ENCODE measurements at places on chromosomes 6 and 20.

- no peak for DNase-seq
These were observed 844 bp upstream of the ABRACL start for GRCh38 chr6:139027620-139028182.

- DNase-seq, result no peak
These were observed 50.7 kb upstream of the COL10A1 start for GRCh38 chr6:116176596-116176995.

DNA sequence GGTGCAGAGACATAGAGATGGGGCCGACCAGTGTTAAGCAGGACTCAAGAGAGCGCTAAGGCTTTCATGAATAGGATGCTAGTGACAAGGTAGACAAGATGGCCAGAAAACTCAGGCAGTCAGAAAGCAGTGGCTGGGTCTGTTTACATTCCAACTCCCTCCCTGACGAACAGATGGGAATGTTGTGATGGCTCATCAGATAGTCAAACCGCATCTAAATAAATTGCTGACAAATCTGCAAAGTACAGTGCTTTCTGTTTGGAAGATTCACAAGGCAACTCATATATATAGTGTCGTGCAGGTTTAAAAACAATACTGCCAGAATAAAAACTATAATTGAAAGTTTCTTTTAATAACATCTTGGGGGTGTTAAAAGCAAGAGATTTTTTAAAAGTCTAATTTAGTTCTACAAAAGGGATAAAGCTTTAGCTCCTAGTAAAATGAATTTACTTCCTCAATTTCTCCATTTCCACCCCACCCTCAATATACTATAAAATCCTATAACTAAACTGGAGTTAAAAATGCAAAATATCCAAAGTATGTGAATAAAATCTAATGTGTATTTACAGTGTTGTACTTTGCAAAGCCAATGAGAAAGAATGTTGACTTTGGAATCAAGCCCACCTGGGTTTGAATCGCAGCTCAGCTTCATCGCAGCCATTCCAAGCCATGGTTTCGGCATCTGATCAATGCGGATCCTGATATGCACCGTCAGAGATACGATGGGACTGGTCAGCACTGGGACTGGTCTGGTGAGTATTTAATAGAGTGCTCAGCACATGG is 247.3 kb upstream of the PDE10A start:
- DNase-seq, result no peak

DNA sequence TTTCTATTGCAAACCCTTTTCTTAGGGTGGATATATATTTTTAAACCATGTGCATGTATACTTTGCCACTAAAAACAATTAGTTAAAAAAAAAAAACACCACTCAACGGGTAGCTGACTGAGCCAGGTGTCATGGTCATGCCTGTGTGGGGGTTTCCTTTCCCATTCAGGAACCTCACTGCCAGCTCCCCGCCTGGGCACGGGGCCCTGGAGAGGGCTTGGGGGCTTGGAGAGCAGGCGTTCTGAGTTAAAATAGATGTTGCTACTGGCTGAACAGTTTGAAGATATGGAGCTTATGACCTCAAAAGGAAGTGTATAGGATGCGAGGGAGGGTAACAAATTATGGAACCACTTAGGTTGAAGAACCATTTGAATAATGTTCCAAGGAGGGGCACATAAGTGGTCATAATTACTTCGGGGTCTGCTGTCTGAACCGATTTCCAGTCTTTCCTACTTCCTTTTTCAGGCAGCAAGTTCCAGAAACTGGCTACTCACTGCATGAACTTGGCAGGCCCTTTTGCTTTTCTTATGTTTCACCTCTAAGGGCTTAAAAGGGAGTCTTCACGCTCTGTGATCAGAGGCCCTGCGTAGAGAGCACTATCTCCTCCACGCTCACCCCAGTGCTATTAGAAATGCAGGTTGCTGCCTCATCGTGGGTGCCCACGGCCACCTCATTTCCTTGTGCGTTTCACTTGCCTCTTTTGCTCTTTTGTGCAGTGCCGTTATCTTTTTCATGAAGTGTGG is 9.9 kb downstream of the STX16 start:
- DNase-seq, result peak; percentile 47

GRCh38 chr6:131159578-131159977 is 24.3 kb downstream of the AKAP7 start:
- DNase-seq, result no peak

DNA sequence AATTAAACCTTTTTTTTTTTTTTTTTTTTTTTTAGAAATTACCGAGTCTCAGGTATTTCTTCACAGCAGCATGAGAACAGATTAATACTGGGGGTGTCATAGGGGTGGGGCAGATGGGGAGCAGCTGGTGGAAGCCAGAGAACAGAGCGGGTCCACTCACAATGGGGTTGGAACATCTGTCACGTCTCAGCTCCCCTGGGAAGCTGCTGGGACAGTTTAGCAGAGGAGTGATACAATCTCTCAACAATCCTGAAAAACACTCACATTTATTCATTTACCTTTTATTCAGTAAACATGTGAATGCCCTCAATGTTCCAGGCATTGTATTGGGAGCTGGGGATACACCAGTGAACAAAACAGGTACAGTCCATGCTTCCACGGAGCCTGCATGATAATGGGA is 162.2 kb downstream of the SMOC2 start:
- DNase-seq, result no peak

- DNase-seq, result no peak
These were observed 6.2 kb downstream of the RALGAPA2 start for GRCh38 chr20:20706285-20706684.

DNA sequence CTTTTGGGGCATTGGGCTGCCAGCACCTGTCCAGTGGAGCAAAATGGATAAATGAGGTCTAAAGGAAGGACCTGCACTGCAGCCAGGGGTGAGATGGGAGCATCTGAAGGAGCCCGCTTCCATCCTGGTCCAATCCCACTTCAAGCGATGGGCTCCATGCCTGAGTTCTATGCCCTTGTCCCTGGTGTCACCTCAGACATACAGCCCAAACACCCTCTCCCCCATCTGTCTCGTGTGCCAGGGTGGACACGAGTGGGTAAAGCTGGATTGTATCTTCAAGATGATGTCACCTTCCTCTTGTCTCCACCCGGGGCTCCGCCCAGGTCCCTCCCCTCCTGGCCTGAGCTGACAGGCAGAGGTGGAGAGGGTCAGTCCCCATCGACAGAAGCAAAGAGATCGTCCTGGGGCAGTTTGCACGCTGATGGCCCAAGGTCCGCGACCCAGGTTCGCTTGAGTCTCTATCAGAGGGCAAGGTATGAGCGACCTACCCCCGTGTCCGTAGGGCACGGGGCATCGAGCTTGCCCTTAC is 544 bp downstream of the SMIM29 start:
- peak; percentile 48 for DNase-seq

DNA sequence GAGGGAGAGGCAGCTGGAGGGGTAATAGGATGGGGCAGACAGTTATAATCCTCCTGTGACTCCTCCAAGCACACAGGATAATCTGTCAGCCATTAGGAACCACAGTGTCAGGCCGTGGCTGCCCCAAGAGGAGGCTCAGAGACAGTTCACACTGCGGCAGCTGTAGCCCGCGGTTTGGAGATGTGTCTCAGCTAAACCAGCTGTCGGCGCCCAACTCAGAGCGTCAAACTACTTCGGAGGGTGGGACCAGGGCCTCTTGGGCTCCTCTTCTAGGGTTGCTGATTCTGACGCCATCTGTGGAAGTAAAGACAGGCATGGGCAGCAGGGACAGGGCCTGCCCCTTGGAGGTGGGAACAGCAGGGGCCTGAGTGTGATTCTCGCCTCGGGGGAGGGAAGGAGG is 309.8 kb downstream of the CDC5L start:
- no peak for DNase-seq

- DNase-seq, result no peak
These were observed 554.9 kb downstream of the CDH26 start for GRCh38 chr20:60513141-60513540.

GRCh38 chr6:45196121-45196520 is 132.0 kb upstream of the RUNX2 start:
- DNase-seq, result no peak

DNA sequence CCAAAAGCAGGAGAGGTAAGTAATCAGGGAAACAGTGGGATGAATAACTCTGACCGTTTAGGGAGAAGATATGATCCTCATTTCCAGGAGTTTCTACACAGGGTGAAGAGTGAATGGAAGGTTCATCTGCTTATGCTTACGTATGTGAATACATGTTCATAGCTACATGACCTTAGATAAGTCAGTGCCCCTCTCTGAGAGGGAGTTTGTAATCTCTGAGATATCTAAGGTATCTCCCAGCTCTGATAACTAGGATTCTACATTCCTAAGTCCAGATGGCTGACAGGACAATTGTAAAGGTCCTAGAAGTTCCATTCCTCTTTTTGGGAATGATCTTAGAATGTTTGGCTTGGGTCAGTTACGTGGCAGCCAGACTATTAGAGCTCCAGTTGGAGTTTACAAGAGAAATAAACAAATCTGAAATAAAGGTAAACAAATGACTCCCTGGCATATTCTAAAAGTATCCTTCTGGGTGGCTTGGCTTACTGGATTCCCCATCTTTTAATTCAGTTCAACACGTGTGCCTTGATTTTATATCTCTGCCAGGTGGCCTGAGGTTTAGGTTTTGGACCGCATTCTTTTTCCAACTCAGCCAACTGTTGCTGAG is 15.8 kb downstream of the PROCR start:
- no peak for DNase-seq
